ENCODE measurements at places on chromosomes 2 and 18.

GRCh38 chr2:86035376-86035882 is 70.3 kb downstream of the POLR1A start:
- no peak for DNase-seq

GRCh38 chr2:187397886-187398285 is 50.2 kb downstream of the CALCRL start:
- no peak for DNase-seq

- no peak for DNase-seq
Measured at GRCh38 chr18:49447810-49448745, 12.4 kb downstream of the DYM start.

- DNase-seq, result no peak
Measured at GRCh38 chr18:57668021-57668420, 46.4 kb upstream of the NARS1 start.

- DNase-seq, result no peak
Measured at GRCh38 chr2:23605236-23605635, 220.3 kb downstream of the KLHL29 start.

DNA sequence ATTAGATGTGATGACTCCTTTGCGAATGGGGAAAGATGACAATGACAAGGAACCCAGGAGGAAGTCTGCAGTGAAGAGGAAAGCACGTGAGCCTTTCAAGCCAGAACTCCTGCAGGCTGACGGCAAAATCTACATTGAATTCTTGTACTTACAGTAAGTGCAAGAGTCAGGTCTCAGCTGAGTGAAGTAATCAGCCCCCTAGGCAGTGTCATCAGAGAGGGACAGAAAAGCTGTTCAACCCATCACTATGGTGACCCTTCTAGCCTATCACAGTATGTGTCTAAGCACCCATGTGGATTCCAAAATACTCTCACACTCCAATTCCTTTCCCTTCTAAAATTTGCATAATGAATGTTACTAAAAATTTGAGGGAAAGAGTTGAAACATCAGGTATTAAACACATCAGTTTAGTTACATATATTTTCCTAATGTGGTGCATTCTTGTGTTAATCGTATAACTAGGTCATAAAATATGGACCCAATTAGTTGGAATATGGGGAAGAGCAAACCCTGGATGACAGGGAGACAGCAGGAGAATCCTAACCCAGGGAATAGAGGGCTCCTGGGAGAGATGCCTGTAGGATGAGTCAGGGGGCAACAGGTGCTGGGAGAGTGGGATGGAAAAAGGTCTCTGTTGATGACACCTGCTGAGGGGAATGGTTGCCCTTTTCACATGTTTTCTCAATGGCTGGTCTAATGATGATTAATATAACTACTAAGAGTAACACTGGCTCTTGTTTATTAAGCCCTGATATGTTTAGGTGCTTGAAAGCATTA is 39.5 kb downstream of the VWC2L start:
- no peak for DNase-seq

GRCh38 chr2:86400321-86400720 is 40.9 kb upstream of the KDM3A start:
- DNase-seq, result no peak

GRCh38 chr18:5451150-5451549 is 92.6 kb downstream of the EPB41L3 start:
- DNase-seq, result no peak

Data from esophagus squamous epithelium (tissue), 5 donors.